ENCODE measurements at places on chromosomes 4 and X.

GRCh38 chrX:147735364-147735763 lies 176.4 kb upstream of the FMR1 start:
- no peak for DNase-seq

GRCh38 chr4:24321616-24322015 lies 262.7 kb downstream of the DHX15 start:
- DNase-seq, result no peak

- no peak for DNase-seq
Measured at GRCh38 chr4:111630705-111631104, 514.5 kb upstream of the FAM241A start.

DNA sequence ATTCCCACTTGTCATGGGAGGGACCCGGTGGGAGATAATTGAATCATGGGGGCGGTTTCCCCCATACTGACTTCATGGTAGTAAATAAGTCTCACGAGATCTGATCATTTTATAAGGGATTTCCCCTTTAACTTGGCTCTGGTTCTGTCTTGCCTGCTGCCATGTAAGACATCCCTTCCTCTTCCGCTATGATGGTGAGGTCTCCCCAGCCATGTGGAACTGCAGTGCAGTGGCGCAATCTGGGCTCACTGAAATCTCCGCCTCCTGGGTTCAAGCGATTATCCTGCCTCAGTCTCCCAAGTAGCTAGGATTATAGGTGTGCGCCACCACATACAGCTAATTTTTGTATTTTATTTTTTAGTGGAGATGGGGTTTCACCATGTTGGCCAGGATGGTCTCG lies 2.9 kb downstream of the HPGDS start:
- DNase-seq, result no peak

DNA sequence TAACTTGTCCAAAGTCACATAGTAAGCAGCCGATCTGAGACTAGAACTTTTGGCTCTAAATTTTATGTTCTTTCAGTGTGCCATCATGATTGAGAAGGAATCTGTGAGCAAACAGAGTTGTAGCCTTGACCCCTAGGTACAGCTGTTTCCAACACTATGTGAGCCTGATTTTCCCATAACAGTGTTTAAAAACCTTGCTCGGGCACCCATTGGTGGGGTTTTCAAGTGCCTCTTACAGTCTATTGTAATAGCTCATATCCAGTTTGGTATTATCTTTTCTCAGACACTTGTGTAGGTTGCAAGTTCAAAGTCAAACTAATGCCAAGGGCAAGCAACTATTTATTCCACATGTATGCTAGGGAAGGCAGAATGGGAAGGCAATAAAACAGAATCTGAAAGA lies 467.9 kb downstream of the INPP4B start:
- DNase-seq, result no peak

DNA sequence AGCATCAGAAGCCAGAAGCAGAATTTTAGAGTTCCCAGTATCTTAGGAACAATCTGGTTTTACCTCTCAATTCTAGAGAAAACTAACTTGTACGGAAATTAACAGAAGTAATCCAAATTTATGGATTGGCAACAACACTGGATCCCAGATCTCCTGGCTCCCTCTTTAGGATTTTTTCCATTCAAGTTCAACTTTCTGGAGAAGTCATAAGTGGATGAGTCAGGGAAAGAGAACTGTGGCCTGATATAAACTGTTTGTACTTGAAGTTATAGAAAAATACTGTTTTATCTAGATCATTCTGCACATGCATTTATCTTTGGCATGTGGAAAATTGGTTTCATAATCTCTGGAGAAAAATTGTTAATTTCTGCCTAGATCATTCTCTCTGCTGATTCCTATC lies 380.4 kb downstream of the PCDH7 start:
- no peak for DNase-seq

DNA sequence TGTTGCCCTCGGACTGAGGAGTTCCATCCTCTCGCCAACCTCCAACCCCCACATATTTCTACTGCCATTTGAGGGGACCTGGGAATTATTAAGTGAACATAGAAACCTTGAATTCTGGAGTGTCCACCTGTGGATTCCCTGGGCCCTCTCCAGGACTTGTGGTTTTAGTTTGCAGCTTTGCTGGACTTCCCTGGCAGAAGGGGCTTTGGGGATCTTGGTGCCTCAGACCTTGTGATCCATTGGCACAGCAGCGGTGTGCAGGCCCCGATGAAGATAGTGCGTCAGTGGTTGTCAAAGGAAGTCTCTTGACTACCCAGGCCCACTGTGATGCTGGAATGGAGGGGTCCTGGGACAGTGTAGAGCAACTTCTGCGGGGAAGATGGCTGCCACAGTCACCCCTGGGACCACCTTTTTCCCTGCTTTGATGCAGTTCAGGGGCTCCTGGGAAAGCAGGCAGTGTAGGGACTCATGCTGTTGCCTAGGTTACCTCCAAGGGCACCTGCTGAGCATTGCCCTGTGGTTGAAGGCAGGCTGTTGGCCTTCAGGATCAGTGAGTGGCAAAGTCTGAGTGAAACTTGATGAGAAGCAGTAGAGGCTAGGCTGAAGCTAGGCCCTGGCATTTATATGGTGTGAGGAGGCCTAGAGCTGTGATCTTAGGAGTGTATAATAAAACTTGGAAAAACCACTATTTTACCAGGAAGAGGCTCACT lies 2.2 kb downstream of the SLC16A2 start:
- no peak for DNase-seq

All from sciatic nerve (tissue), 2 donors.